ENCODE measurements at places on chromosomes 1 and 21.

GRCh38 chr1:51518586-51519047, 449 bp downstream of the EPS15 start:
- peak; percentile 36 for DNase-seq

- DNase-seq = no peak
Observed at GRCh38 chr1:71269818-71270217, 189.0 kb upstream of the ZRANB2 start.

DNA sequence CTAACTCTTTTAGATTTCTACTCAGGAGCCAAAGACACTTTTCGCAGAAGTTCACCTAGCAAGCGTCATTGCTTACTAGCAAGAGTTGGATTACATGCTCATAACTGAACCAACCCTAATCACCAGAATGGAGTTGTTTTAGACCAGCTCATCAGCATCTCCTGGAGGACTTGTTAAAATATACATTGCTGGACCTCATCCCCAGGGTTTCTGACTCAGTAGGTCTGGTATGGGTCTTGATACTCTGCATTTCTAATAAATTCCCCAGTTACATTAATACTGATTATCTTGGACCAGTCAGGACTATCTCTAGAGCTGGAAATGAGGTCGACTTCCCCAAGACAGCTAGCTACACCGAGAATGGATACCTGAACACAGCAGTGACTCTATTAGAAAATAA, 9.7 kb upstream of the PRDX6 start:
- DNase-seq = no peak

DNA sequence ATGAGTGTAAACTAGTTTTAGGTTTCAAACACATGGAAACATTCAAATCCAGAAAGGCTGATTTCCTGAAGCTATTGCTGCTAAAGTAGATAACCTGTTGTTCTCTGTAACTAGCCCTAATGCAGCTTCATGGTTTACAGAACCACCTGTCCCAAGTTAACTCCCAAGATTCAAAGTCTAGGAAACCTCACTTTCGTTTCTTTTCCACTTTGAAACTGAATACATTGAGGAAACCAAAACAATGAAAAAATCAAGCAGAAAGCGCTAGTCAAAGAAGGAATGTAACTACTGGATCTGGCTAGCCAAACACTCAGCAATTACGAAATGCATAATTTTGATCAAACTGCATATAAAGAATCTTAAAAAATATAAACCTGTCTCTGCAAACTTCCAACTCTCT, 17.8 kb downstream of the SLC16A1 start:
- DNase-seq = no peak

DNA sequence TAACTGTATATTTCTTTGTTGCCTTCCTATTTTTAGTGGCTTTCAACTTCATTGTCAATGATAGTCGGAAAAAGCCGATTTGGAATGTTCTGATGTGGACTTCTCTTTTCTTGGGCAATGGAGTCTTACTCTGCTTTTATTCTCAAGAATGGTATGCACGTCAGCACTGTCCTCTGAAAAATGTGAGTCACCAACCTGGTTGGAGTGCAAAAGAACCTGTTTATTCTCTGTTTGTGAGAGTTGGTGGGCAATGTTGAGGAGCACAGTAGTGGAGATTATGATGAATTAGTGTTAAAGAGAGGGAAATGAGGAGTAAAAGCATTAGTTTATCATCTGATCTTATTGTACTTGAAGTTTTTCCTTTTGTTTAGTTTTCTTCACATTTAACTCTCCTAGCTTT, 14.5 kb upstream of the AXDND1 start:
- no peak for DNase-seq

DNA sequence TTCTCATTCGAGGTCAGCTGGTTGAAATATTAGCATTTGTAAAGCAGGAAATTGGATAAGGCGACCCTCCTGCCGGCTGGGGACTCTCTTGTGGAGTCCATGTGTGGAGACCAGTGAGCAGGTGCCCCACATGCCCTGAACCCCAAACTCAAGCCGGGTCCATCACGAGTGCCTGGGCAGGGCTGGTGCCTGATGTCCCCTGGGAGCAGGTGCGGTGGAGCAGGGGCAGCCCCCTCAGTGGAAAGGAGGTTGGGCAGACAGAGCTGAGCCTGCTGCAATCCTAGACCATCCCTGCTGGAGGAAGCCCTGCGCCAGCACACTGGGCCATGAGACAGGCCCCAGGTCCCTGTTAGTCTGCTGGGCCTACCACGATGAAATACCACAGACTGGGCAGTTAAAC, 395.6 kb downstream of the NPHP4 start:
- DNase-seq = no peak
